Brain microvascular endothelial cell (primary cell): ENCODE measurements at places on chromosomes 3 and 15.

- DNase-seq: no peak
Measured at GRCh38 chr15:60349589-60349988, 48.2 kb downstream of the ANXA2 start.

GRCh38 chr3:135929670-135930069, 35.9 kb upstream of the PPP2R3A start:
- peak; percentile 52 for DNase-seq

- no peak for DNase-seq
Measured at GRCh38 chr3:100702082-100702979, 7.0 kb upstream of the TFG start.

GRCh38 chr15:50641318-50641717, 45.3 kb downstream of the TRPM7 start:
- no peak for DNase-seq

- no peak for DNase-seq
Measured at GRCh38 chr15:83129791-83130190, 22.3 kb downstream of the TM6SF1 start.

GRCh38 chr3:46607603-46608028, 4.7 kb upstream of the FAM240A start:
- DNase-seq: no peak

DNA sequence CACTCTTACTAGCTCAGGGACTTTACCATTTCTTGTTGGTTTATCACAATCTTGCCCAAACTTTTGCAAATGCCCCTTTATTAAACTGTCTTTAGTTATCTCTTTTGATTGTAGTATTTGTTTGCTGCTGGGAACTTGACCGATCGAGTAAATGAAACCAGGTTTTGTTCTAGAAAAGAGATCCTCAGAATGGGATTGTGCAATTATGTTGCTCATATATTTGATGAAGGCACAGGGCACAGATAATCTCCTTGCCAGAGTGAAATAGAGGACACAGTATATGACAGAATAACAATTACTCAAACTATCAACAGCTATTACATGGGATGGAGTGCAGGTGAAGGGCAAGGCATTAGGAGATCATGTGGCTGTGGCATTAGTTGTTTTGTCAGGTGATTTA, 216.6 kb upstream of the RASGRP1 start:
- no peak for DNase-seq

GRCh38 chr3:4985330-4986174, 6.3 kb downstream of the BHLHE40 start:
- DNase-seq: peak; percentile 80

DNA sequence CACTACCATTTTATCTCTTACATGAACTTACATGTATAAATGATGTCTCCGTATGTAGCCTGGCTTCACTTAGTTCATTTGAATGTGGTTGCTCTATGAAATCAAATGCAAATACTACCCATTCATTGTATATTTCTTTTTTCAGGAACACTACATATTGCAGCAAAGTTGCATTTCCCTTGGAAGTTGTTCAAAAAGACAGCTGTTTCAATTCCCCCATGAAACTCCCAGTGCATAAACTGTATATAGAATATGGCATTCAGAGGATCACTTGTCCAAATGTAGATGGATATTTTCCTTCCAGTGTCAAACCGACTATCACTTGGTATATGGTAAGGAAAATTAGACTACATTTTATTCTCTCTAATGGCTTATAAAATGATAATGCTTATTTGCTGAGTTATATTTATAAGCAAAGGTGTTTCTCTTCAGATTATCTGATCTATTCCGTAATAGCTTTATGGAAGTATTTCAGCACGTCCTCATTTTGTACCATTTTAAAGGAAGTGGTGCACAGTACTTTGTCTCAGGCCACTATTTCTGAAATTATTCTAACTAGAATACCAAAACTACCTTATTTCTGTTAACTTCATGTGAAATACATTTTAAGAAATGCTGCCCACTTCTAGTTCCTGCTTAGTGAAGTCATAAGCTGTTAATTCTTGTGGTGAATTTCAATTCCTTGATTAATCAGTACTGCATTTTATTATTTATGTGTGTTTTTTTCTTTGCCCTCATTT, 95.1 kb downstream of the IL1RAP start:
- DNase-seq: no peak

GRCh38 chr3:130851277-130851676, 42.6 kb upstream of the ATP2C1 start:
- DNase-seq: no peak

GRCh38 chr3:183188895-183189462, 26.4 kb upstream of the LAMP3 start:
- DNase-seq: peak; percentile 25

DNA sequence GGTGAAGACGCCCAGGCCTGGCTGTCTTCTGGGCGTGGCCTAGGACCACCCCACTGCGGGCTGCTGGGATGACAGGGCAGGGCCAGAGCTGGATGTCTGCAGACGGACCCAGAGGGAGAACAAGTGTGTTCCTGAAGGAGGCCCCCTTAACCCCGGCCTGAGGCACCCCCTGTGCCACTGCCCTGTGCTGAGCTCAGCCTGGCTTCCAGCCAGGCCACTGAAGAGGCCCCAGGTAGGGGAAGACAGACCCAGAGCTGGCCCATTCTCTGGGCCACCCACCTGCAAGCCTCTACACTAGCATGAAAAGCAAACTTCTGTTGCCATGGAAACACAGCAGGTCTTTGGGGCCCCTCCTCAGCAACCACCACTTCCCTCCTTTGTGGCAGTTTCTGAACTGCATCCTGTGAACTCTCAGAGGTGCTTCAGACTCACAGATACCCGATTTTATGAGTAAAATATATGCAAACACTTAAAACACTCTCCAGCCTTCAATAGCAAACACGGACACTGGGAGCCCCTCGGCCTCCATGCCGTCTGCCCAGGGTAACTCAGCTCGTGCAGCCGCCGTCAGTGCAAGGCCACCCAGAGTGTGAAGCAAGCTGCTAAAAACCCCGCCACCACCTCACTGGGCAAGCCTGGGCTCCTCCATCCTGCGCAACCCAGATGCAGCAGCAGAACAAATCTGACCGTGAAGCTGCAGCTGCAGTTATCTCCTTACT, 42.5 kb downstream of the CMTM6 start:
- no peak for DNase-seq

DNA sequence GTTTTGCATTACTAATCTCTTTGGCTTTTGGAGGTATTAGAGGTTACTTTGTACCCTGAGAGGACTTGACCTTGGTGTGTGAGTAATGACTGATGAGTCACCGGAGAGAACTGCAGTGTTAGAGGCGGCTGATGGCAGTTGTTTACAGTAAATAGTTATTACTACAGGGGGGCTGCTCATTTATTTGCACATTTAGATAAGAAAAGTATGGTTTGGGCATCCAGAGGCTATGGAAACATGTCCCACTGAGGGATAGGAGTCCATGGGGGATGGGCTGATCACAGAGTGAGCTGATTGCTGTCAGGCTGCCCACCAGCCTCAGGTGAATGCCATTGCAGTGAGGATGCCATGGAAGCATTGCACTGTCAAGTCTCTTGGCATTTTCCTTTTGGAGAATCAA, 17.3 kb upstream of the STAC start:
- DNase-seq: peak; percentile 72

- DNase-seq: peak; percentile 43
Measured at GRCh38 chr3:169759256-169759655, 5.6 kb downstream of the TERC start.

GRCh38 chr15:45790325-45790943, 155.6 kb downstream of the SQOR start:
- DNase-seq: peak; percentile 28

GRCh38 chr3:127484601-127485388, 105.7 kb downstream of the TPRA1 start:
- no peak for DNase-seq

DNA sequence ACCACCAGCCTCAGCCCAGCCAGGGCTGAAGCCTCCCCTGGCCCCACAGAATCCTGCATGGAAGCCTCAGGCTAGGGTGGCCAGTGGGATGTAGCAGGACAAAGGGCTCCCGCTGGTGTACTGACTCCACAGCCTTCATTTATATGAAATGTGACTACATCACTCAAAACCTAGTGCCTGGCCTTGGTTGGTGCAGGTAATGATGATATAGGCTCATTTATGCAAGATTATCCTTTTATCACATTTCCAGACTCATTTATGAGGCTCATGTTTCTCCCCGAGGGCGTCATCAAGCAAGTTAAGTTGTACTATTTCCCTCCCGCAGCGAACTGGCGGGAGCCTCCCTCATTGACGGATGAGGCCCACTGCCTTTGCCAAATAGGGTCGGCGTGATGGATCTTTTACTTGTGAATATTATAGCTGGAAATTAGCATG, 179.1 kb upstream of the SMAD3 start:
- DNase-seq: no peak

DNA sequence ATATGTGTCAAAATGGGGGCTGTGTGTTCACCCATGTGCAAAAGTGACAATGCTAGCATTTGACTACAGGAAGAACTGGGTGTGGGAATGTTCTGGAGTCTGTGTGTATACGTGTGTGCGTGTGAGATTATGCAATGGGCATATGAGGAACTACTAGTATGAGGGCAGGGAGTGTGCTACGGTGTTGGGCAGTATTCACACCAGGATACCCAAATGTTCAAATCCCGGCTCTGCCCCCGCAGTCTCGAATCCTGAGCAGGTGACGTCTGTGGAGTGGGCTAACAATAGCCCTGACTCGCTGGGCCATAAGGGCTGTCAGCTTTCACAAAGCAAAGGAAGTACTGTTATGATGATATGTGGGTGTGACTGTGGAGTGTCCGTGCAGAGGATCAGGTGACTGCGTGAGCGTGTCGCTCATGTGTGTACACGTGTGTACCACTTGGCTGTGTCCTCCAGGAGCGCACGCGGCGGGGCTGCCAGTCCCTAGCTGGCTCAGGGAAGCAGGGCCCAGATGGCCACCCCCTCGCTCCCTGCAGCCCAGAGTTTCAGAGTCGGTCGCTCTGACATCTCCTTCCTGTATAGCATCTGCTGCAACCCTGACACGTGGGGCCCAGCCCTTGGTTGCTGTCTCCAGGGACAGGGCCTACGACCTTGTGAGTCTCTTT, 27.2 kb downstream of the IQSEC1 start:
- no peak for DNase-seq

- no peak for DNase-seq
Measured at GRCh38 chr3:7489417-7489816, 628.5 kb downstream of the GRM7 start.

DNA sequence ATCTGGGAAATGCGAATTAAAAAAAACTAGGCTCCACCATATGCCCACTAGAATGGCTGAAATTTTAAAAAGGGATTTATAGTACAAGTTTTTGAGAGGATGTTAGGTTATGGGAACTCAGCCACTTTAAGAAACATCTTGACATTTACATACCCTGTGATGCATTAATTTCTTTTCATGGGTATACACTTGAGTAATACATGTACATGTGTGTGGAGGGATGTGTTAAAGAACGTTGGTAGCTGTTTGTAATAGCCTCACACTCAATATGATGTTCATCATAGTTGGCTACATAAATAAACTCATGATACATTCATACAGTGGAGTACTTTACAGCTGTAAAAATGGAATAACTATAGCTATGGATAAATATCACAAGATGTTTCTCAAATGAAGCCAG, 40.9 kb downstream of the MEF2A start:
- no peak for DNase-seq

DNA sequence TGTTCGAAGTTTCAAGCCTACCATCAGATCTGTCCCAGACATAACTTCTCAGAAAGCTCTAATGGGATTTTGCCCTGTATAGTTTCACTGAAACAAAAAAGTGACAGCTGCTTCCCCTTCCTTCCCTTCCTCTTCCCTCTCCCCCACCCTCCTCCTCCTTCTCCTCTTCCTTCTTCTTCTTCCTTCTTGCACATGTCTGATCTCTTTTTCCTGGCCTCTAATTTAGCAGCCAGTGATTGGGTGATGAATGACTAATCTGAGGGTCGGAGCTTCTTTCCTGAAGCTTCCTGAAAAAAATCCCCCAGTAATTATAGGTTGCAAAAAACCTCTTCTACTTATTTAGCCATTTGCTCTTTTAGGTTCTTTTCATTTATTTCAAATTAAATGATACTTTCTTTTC, 168.7 kb downstream of the POTEB3 start:
- no peak for DNase-seq

DNA sequence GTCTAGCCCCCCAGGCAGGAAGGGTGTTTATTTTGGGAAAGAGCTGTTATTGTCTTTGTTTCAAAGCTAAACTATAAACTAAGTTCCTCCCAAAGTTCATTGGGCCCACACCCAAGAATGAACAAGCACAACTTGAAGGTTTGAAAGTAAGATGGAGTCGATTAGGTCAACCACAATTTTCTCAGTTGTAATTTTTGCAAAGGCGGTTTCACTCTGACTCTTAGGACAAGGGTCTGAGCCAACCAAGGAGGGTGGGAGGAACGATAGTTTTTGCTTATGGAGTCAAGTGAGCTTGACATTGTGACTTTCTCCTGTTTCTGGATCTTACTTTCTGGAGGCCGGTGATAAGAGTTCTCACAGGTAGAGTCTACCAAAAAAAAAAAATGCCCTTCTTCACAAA, 5.8 kb upstream of the ZNF770 start:
- DNase-seq: no peak

- no peak for DNase-seq
Measured at GRCh38 chr15:73108676-73109075, 56.4 kb downstream of the NEO1 start.

DNA sequence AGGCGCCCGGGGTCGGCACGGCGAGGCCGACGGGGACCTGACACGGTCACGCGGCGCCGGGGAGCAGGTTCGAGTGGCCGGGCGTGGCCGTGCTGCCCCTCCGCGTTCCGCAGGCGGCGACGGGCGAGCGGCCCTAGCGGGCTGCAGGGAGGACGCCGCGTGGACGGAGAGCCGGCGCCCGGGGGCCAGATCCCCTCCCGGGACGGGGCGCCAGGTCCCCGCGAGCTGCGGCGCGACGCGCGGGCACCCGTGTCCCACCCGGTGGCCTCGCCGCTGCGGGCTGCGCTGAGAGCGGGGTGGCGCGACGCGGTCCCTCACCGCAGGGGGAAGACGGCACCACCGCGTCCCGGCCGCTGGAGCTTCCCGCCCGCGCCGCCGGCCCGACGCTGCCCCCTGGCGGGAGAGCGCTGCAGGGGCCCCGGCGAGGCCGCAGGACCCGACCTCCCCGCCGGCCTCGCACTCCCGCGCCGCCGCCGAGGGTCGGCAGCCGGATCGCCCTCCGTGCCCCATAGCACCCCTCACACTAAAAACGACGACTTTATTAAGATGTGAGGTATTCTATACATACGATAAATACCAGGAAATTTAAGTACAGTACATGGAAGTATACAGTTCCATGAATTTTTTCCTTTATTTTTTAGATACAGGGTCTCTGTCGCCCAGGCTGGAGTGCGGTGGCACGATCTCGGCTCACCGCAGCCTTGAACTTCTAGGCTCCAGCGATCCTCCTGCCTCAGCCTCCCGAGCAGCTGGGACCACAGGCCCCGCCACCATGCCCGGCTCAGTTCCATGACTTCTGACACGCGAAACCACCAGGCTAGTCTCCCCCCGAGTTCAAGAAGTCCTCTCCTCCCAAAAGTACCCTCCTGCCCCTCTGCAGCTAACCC, 1.3 kb upstream of the PIGZ start:
- DNase-seq: no peak

- DNase-seq: no peak
Measured at GRCh38 chr3:67875858-67876257, 221.4 kb upstream of the SUCLG2 start.

- DNase-seq: no peak
Measured at GRCh38 chr3:78697426-78697825, 1070.4 kb downstream of the ROBO1 start.
